ENCODE measurements at places on chromosomes 12 and 14. TPM values are rescaled to one million over a fixed set of nuclear protein-coding genes. Genes with fewer than 3 reads are reported as not detected.

Gene TMEM132D
- not detected for total RNA-seq

Gene GARIN6
- not detected for total RNA-seq

Gene KCNK10
- total RNA-seq = not detected

Gene BDKRB2
- total RNA-seq = 0.49 TPM

All from left ventricle myocardium inferior (tissue), 1 donor.